ENCODE measurements at places on chromosomes 3 and 15.
A peak's percentile ranks its signal among the peaks of the same experiment; 100 is the strongest.

DNA sequence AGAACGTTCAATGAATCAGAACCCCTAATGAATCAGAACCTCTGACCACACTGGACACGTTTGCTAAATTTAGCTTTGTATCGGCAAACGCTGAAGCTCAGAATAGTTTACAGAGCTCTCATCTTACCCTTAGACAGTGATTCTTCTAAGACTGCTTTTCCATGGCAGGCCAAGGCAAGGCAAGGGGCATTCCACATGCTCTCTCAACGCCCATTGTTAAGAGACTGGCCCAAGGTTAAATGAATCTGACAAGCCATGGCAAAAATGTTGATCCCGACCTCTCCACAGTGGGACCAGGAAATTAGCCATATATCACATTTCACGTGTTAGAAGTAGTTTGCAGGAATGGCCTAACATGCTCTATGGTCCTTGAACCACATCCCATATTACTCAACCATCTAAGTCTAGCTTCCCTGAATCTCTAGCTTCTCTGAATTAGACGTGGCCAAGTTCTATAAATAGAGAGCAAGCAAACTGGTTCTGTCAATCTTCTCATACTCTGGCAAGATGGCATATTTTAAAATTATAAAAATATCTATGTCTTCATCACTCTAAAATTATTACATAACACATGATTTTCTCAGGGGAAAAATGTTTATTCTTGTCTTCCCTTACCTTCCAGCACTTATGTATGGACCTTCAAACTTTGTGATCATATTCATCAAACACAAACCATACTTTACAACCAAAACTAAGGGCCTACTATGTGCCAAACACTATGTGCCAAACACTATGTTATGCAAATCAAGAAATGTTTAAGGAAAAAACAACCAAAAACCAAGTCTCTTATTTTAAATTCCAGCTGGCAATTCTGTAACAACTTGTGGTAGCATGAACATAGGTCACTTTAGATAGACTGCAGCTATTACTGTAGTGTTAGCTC is 54.3 kb downstream of the AAGAB start:
- no peak for DNase-seq

- DNase-seq = no peak
Observed at GRCh38 chr3:196699749-196700148, 12.3 kb downstream of the CEP19 start.

DNA sequence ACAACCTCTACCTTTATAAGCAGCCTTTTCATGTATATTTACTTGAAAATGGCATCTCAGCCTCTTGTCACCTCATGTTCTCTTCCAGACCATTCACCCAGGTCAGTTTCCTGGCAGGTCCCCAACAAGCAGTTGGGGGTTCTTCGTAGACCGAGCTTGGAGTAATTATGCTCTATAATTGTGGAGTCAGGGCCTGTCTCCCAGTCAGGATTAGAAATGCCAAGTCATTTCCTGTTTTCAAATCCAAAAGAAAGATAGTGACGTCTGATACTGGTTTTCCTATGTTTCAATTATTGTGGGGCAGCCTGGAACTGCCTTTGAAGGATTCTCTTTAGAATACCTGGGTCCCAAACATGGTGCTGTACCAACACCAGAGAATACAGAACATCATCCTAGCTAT is 430.6 kb downstream of the MECOM start:
- no peak for DNase-seq

DNA sequence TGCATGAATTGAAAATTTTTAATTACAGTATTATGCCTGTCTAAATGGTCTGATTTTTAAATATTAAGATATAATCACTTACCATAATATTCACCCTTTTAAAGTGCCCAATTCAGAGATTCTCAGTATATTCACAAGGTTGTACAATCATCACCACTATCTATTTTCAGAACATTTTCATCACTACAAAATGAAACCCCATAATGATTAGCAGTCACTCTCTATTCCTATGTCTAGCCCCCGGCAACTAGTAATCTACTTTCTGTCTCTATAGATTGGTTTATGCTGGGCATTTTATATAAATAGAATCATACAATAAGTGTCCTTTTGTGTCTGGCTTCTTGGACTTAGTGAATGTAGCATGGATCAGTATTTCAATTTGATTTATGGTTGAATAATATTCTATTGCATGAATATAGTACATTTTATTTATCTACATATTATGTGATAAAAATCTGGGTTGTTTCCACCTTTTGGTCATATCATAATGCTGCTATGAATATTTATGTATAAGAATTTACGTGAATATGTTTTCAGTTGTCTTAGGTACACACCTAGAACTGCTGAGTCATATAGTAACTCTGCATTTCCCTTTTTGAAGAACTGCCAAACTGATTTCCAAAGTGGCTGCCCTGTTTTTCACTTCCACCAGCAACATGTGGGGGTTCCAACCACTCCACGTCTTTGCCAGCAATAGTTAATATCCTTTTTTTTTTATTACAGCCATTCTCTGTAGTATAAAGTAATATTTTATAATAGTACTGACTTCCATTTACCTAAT is 485.7 kb upstream of the ZNF385D start:
- no peak for DNase-seq

- DNase-seq = no peak
Observed at GRCh38 chr3:37770938-37771918, 90.5 kb upstream of the CTDSPL start.

DNA sequence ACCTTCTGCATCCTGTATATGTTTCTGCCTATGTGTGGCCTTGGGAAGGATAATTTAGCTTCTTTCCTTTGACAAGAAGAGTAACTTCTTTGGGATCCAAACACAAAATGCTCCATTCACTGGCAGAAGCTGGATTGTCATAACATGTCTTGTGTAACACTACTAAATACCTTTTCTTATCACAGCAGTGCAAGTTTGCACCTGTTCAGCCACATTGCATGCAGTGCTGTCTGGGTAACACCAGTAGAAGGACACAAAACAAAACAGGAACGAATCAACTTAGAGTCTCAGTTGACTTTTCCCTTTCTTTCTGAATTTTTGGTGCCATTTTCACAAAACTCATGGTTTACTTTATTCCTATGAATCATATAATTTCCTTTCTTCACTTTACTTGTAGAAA is 43.6 kb upstream of the TNIK start:
- no peak for DNase-seq

GRCh38 chr3:28745436-28745835 is 396.8 kb upstream of the AZI2 start:
- no peak for DNase-seq

DNA sequence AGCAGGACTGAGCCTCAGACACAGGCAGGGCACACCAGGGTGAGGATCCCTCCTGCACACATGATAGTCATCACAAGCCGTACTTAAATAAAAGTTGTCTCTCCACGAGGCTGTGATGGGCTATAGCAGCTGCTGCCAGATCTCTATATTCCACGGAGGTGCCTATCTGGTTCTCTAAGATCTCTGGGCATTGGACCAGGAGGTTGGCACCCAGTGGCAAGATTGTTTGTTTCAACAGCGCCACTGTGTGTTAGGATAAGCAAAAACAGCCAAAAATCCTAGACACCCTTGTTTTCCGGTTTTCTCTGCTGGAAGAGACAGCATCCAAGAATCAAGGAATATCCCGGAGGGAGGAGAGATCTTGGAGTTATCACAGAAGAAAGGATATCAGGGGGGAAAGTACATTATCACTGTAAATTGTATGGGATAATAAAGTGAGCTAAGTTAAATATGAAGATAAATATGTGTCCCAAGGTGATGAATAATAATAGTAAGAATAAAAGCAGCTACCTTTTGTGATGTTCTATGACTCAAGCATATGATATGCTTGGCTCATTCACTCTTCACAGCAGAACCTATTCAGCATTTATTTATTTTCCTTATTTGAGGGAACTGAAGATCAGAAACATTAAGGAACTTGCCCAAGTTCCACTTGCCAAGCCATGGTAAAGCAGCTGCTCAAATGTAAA is 90.6 kb upstream of the AKAP13 start:
- DNase-seq = no peak

DNA sequence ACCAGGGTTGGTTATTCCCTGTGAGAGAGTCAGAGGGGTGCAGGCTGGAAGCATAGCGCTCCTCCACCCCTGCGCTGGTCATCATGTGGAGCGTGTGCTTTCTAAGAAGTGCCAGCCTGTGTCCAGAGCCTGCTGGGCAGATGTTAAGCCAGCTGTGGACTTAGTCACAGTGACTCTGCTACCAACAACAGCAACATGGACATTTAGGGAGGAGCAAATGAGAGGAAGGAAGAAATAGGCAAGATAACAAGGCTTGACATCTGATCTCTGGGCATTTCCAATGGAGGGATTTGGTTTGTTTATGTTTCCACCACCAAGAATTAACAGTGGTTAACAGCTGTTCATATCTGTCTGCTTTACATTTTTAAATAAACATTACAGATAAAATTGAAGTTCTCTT is 36.4 kb upstream of the MYZAP start:
- DNase-seq = no peak

GRCh38 chr3:80994085-80994665 is 767.3 kb downstream of the GBE1 start:
- no peak for DNase-seq

DNA sequence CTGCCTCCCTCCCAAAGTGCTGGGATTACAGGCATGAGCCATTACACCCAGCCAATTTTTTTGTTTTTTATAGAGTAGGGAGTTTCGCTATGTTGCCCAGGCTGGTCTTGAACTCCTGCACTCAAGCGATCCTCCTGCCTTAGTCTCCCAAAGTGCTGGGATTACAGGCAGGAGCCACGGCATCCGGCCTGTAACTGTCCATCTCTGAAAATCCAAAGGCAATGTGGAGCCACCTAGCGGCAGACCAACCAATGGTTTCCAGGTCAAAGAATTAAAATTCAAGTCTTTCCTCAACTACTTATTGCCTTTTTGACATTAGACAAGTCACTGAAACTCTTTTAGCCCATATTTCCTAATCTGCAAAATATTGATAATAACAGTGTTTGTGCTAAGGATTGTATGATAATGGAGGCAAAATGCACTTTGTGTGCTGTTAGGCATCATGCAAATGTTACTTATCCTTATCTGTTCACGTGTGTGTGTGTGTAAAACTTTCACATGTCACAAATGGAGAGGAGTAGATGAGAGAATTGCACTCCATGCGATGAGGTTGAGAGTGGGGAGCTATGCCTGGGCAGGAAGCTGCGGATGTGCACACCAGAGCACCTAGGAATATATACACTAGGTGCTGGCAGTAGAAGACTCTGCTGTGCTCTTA is 48.7 kb downstream of the COL8A1 start:
- no peak for DNase-seq

DNA sequence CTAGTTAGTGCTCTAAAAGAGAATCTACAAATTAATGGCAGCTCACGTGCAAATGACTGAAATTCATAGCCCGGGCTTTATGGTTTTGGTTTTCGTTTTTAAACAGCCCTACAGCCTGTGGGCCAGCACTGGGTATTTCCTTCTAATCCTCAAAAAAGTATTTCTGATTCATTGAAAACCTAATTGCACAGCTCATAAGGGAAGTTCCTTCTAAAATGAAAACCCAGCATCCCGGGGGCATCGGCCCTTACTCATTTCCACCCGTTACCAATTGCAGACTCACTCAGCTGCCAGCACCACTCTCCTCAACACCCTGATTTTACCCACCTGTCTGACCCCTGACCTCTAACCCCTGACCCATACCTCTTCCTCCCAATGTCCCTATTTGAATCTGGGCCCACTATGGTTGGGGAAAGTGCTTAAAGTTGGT is 59.5 kb upstream of the ZNF148 start:
- DNase-seq = no peak

- DNase-seq = no peak
Observed at GRCh38 chr15:53288542-53288941, 470.9 kb downstream of the WDR72 start.

GRCh38 chr3:62553811-62554210 is 180.5 kb upstream of the FEZF2 start:
- DNase-seq = no peak

- DNase-seq = no peak
Observed at GRCh38 chr3:100500320-100500880, 8.0 kb downstream of the TMEM45A start.

GRCh38 chr15:92749946-92750345 is 94.4 kb upstream of the FAM174B start:
- no peak for DNase-seq

DNA sequence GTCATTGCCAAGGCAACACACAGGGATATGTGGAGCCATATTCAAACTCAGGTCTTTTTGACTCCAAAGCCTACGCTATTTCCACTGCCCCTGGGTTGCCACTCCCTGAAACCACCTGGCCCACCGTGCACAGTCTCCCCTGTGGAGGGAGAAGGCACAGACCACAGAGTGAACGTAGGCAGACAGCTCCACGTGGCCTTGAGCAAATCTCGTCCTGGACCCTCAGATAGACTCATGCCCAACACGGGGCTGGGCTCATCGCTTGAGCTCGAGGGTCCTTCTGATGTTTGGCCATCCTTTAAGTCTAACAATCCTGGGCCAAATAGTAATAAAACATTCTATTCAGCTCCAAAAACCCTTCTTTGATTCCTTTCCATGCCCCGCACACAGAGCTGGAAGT is 72.0 kb downstream of the CPN2 start:
- DNase-seq = no peak

- DNase-seq = peak; percentile 71
Observed at GRCh38 chr3:153161138-153161713, 800 bp upstream of the RAP2B start.

DNA sequence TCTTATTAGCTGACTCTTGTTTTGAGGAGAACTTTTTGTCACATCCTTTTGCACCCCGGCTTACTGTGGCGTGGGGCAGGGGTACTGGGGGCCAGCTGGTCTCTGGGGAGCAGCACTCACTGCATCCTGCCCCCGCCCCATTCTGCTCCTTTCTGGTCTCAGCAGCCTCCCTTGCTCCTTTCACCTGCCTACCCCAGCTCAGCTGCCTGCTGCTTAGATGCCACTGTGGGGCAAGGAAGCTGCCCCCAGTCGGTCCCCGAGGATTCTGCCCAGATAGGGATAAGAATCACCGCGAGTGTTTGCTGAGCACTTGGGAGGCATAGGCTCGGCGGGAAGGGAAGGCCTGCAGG is 32.0 kb downstream of the APBA2 start:
- no peak for DNase-seq

DNA sequence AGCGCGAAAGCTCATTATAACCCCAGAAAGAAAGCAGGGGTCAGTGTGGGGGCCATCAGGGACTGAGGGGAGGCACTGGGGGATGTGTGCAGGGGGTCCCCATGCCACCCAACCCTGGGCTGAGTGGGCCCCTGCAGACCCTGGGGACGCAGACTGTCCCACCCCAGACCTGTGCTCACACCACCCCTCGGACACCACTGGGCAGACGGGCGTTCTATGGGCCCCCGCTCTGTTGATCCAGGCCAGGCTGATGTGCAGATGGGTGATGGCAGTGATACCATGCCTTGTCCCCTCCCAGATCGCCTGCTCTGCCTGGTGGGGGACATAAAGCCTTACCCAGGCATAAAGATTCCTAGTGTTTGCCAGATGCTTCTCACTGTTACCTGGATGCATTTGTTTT is 259.7 kb upstream of the TLE3 start:
- no peak for DNase-seq

Data from stimulated activated CD8-positive, alpha-beta memory T cell treated with anti-CD3 and anti-CD28 coated beads, Interleukin-7, amount 100 ng/mL, for 1 hour (primary cell).